ENCODE measurements at places on chromosomes 6 and 20.

DNA sequence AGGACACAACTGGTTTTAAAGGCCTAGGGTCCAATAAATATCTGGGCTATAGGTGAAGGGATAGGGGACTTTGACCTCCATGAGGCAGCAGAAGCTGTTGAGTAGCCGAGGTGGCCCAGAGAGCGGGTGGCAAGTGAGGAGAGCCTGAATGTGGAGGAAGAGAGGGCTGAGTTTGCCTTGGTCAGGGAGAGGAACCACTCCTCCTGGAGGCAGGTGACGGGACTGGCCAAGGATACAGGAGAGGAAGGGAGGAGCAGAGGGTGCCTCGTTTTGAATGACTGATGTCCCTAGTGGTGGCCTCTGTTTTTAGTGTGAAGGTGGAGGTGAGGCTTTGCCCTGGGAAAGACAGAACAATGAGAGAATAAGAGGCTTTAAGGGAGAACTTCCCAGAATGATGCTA is 19.1 kb upstream of the AAR2 start:
- peaks cover 22% of the 10 kb centered on the region for H3K36me3 ChIP-seq
- no peak overlapping the region for H3K27ac ChIP-seq
- no peaks in the 10 kb centered on the region for H3K4me1 ChIP-seq
- no peaks in the 10 kb centered on the region for H3K27me3 ChIP-seq
- no peak for DNase-seq

- no peaks in the 10 kb centered on the region for H3K4me1 ChIP-seq
- no peaks in the 10 kb centered on the region for H3K36me3 ChIP-seq
Measured at GRCh38 chr20:64156136-64156885, 7.9 kb upstream of the MYT1 start.

DNA sequence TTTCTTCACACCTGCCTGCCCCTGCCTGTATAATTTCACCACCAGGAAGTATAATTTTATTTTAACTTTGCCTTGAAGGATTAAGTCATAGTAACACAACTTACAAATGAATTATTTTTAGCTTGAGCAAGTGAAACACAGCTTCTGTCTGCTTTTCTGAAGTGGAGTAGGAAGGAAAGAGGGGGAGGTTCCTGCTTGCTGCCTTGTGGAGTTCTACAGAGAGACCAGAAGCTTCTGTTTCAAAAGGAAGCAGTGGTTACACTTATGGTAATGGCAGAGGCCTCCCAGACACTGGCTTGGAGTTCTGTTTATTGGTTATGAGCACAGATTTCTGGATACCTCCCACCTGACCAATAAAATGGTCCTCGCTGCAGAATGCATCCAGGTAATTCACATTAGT is 159.6 kb downstream of the TMEM200A start:
- no peak for DNase-seq
- H3K4me1 ChIP-seq: no peaks in the 10 kb centered on the region
- H3K27me3 ChIP-seq: no peaks in the 10 kb centered on the region
- H3K27ac ChIP-seq: no peak overlapping the region
- H3K36me3 ChIP-seq: no peaks in the 10 kb centered on the region

DNA sequence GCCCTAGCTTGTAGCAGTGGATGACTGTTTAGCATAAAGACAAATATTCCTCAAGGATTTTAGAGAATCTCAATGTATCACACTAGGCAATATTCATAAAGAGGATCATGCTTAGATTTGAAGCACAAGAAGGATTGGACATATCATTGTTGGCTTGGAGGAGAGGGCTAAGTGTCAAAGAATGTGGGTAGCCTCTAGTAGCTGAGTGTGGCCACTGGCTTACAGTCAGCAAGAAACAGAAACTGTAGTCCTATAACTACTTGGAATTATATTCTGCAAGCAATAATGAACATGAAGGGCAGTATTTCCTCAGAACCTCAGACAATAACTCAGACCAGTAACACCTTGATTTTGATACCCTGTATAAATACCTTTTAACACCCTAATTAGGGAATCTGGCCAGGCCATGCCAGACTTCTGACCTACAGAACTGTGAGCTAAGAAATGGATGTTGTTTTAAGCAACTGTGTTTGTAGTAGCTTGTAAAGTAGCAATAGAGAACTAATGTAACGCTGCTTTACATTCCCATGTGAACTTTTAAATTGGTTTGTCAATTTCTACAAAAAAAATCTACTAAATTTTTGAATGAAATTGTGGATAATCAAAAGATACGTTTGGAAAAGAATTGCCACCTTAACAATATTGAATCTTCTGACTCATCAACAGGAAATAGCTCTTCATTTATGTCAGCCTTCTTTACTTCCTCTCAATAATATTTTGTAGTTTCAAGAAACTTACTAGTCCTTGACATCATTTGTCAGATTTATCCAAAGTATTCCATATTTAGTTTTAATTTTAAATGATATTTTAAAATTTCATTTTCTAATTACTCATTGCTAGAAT is 65.2 kb upstream of the RSPO3 start:
- no peaks in the 10 kb centered on the region for H3K36me3 ChIP-seq
- no peaks in the 10 kb centered on the region for H3K4me1 ChIP-seq
- DNase-seq: no peak
- H3K27me3 ChIP-seq: no peaks in the 10 kb centered on the region
- H3K27ac ChIP-seq: no peak overlapping the region
- no peak overlapping the region for H3K4me3 ChIP-seq

DNA sequence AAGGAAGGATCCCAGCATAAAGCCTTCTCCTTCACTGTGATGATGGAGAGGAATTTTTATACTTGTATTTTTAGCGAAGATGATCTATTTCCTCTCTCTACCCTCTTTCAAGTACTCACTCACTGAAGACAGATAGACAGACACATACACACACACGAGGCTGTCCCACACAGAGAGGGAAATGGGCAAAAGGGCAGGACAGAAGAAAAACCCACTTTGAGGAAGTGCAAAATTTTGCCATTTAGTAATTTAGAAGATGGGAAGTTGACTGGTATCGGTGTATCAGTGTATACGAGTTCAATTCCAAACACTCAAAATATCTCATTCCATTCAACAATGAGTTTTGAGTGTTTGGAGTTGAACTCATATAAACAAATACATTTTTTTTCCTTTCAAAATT is 30.9 kb downstream of the HEBP2 start:
- H3K27ac ChIP-seq: no peak overlapping the region
- no peaks in the 10 kb centered on the region for H3K4me1 ChIP-seq
- no peak overlapping the region for H3K4me3 ChIP-seq
- no peaks in the 10 kb centered on the region for H3K36me3 ChIP-seq
- H3K27me3 ChIP-seq: no peaks in the 10 kb centered on the region
- DNase-seq: no peak

GRCh38 chr20:44187054-44187771 is at the start of gene JPH2:
TSS of gene JPH2 (minus strand) at chr20:44187188. CDS start at chr20:44186705, 483 bp downstream.
- DNase-seq: no peak
- H3K27ac ChIP-seq: peak within 1 kb of the TSS; percentile 78
- H3K36me3 ChIP-seq: no peaks in the 10 kb centered on the region
- H3K27me3 ChIP-seq: no peaks in the 10 kb centered on the region

GRCh38 chr20:944148-944547 is 28.0 kb upstream of the ANGPT4 start:
- no peaks in the 10 kb centered on the region for H3K27me3 ChIP-seq
- no peaks in the 10 kb centered on the region for H3K36me3 ChIP-seq
- DNase-seq: no peak
- H3K4me1 ChIP-seq: no peaks in the 10 kb centered on the region

GRCh38 chr20:58331961-58332551 is 22.5 kb downstream of the RAB22A start:
- H3K4me3 ChIP-seq: no peak overlapping the region
- no peak overlapping the region for H3K27ac ChIP-seq

- H3K27ac ChIP-seq: no peak overlapping the region
- no peaks in the 10 kb centered on the region for H3K27me3 ChIP-seq
- H3K4me3 ChIP-seq: no peak overlapping the region
- no peak for DNase-seq
Measured at GRCh38 chr6:170111816-170112582, 178.9 kb downstream of the DLL1 start.

DNA sequence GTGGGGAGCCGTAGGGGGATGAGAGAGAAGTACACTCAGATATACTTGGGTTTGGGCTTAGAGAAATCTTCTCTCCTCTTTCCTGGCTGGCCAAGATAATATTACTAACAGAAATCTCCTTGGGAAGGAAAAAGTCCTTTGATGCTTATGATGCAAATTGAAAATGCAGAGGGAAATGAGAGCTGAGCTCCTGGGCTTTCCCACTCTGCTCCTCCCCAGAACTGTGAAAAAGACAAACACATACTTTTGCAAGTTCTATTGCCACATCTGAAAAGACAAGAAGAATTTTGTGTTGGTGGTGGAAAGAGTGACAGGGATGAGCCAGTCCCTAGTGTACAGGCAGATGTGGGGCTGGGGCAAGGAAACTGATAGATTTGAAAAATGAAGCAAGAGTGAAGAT is 185.9 kb downstream of the ANKRD60 start:
- no peaks in the 10 kb centered on the region for H3K27me3 ChIP-seq
- no peak for DNase-seq
- H3K27ac ChIP-seq: peak overlapping the region; percentile 76
- H3K36me3 ChIP-seq: no peaks in the 10 kb centered on the region
- H3K4me3 ChIP-seq: no peak overlapping the region

- H3K4me3 ChIP-seq: no peak overlapping the region
- no peaks in the 10 kb centered on the region for H3K36me3 ChIP-seq
Measured at GRCh38 chr6:31268836-31269235, 3.1 kb downstream of the HLA-C start.

DNA sequence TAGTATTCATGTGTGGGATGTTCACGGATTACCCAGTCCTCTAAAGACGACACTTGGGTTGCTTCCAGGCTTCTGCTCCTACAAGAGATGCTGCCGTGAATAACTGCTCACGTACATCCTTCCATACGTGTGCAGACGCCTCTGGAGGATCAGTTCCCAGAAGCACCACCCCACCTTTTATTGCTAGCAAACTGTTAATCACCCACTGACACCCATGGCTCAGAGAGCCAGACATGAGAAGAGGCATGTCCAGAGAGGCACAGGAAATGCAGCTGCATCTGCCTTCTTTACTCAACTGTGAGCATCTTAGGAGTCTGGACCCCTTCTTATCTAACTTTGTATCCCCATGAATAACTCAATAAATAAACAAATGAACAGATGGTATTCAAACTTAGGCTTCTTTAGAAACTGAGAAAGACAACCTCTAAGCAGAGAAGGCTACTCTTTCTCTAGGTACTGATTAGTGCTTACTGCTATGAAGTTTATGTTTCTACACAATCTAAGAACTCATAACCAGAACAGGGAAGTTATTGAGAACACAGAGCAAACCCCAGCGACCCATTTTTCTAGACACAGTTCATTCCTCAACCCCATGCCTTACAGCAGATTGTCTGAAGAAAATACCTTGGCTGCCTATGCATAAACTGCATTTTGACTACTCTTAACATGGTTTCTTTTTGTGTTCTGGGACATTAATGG is 228.7 kb upstream of the RREB1 start:
- no peak for DNase-seq
- H3K27me3 ChIP-seq: no peaks in the 10 kb centered on the region
- H3K4me1 ChIP-seq: peaks cover 31% of the 10 kb centered on the region
- H3K27ac ChIP-seq: no peak overlapping the region

DNA sequence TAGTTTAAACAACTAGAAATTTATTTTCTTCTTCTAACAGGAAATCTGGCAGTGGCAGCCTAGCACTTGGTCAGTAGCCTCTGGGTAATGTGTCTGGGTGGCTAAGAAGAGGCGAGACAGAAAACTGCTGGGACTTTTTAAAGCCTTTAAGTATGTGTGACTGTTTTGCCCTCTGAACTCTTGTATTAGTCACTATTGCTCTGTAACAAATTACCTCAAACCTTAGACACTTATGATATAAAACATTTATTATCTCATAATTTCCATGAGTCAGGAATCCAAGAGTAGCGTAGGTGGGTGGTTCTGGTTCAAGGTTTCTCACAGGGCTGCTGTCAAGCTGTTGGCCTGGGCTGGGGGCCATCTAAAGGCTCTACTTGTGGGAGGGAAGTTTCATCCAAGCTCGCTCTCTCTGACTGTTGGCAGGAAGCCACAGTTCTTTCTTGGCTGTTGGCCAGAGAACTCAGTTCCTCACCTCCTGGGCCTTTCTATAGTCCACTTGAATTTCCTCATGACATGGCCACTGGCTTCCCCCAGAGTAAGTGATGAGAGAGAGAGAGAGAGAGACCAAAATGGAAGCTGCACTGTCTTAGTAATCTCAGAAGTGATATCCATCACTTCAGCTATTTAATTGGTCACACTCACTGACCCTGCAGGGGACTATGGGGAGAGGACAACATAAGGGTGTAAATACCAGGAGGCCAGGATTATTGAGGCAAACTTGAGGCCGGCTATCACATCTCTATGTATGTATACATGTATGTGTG is 17.4 kb upstream of the TBC1D22B start:
- peaks cover 40% of the 10 kb centered on the region for H3K4me1 ChIP-seq
- H3K4me3 ChIP-seq: no peak overlapping the region
- no peak for DNase-seq

- peaks cover 41% of the 10 kb centered on the region for H3K36me3 ChIP-seq
- no peaks in the 10 kb centered on the region for H3K27me3 ChIP-seq
- DNase-seq: no peak
- no peak overlapping the region for H3K27ac ChIP-seq
- H3K4me3 ChIP-seq: no peak overlapping the region
Measured at GRCh38 chr6:35061102-35061615, 80.0 kb downstream of the TCP11 start.

DNA sequence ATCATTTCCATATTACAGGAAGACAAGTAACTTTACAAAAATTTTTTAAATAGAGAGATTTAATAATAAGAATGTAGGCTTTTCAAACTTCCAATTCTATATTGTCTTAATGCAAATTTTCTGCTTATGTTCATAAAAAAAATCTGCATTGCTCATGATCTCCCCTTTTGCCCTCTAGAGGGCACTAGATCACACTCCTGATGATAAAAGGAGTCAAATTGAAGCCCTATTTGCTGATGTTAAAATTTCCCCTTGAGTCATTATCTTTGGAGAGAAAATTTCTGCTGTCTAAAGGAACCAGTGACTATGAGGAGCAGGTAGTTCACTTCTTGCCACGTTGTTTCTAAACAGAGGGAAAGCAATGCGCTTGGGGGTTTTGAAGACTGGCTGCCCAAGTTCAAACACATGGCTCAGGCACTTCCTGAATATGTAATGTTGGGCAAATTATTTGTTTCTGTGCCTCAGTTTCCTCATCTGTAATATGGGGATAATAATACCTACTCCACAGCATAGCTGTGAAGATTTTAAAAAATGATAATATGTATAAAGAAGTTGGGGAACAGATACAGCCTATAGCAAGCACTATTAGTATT is 874.2 kb downstream of the TFAP2A start:
- H3K27me3 ChIP-seq: no peaks in the 10 kb centered on the region
- H3K4me1 ChIP-seq: no peaks in the 10 kb centered on the region
- H3K4me3 ChIP-seq: no peak overlapping the region
- H3K27ac ChIP-seq: no peak overlapping the region
- no peak for DNase-seq
- H3K36me3 ChIP-seq: no peaks in the 10 kb centered on the region

- no peaks in the 10 kb centered on the region for H3K36me3 ChIP-seq
- H3K27ac ChIP-seq: no peak overlapping the region
- no peaks in the 10 kb centered on the region for H3K4me1 ChIP-seq
- no peak overlapping the region for H3K4me3 ChIP-seq
Measured at GRCh38 chr20:59170406-59171349, 7.1 kb downstream of the ZNF831 start.
